ENCODE measurements at places on chromosomes 2 and 18.

GRCh38 chr2:191560411-191560980 lies 117.4 kb upstream of the NABP1 start:
- no peak for DNase-seq

DNA sequence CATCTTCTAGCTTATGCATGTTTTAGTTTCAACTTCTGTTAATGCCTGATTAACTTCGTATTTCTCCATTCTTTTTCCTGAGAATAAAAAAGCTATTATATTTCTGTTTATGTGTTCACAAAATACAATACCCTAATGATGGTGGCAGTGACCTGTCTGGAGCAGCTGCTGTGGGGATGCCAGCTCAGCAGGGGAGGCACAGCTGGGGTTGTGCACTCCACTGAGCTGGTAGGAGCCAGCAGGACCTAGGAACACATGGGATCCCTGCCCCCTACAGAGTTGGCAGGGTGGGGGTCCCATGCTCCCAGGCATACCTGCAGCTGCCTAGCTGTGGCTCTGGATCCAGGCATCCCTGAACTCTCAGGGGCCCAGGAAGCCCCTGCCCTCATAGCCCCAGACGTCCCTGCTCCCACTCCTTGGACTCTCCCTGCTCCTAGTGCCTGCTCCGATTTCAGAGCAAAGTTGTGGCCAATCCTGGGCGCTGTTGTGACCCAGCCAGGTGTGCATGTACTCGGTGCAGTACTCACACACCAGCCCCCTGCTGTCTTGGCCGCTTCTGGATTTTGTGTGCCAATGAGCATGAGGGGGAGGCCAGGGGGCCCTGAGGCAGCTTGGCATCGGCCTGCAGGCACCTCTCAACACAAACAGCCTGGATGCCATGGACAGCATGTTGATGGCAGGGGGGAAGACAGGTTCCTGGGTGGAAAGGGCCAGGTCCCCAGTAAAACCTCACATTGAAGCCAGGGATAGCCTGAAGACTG lies 546.0 kb downstream of the ZNF804A start:
- no peak for DNase-seq

DNA sequence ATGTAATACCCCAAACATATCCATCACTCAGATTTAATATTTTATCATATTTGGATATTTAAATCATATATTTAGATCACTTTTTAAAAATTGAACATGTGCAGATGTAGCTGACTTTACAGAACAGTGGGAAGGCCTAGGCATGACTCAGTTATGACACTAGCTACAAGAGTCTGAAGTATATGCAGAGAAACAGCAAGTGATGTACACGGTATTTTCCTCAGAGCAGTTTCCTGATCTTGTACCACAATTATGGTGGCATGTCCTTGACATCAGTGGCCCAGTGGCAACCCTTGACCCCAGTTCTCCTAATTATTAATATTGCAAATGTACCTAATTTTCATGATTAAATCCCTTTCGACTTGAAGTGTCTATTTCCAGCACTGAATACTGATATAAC lies 28.2 kb downstream of the CDKL4 start:
- DNase-seq, result no peak

GRCh38 chr2:239715202-239715601 lies 309.9 kb downstream of the NDUFA10 start:
- DNase-seq, result no peak

DNA sequence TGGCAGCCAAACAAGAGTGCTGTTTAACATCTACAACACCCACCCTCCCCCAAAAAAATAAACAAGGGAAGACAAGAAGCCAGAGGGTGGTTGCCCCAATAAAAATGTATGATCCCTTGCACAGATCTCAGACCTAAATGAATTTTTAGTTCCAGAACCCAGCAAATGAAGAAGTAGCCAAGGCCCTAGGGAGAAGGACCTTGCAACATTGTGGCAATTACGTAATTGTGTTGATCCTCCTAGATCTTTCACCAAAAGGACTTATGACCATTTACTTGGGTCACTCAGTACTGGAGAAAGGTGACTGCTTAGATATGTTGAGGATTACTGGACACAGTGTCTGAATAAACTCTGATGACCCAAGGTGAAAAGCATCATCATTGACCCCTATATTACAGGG lies 1393.8 kb downstream of the LRP1B start:
- DNase-seq, result no peak

DNA sequence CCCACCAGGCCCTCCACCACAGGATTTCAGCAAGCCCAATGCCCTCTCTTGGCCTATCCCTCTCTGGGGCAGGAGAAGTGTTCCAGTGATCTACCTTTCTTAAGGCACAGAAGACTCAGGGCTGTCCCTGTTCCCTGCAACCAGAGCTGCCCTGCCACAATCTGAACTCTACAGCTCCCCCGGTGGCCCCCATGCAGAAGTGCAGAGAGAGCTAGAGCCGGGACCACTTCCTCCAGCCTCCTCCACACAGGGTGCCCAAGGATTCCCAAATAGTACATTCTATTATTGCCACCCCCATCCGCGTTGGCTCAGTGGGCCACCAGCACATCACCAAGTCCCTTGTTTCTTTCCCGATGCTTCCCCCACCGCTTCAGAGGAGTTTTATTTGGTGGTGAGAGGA lies 114.8 kb upstream of the PTPRM start:
- DNase-seq, result no peak

- no peak for DNase-seq
Observed at GRCh38 chr2:48531141-48531648, 1.2 kb downstream of the STON1 start.

- DNase-seq, result no peak
Observed at GRCh38 chr2:74313497-74313896, 29.7 kb downstream of the SLC4A5 start.

- DNase-seq, result no peak
Observed at GRCh38 chr2:893311-893710, 57.3 kb upstream of the SNTG2 start.

DNA sequence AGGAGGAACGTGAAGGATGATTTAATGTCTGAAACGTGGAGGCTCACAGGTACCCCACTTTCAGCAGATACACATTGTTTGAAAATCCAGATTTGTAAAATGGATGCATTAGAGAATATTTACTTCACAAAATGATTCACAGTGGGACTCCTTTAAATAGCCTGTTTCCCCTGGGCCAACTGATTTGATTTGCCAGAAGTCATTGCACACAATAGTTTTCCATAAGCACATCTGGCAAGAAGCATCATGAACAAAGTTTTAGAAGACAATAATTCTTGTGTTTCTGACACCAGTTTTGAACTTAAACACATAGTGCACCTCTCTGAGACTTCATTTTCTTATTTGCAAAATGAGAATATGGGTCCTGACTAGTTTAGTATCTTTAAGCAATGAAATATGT lies 451.4 kb upstream of the SLC14A2 start:
- DNase-seq, result no peak

- DNase-seq, result peak; percentile 20
Observed at GRCh38 chr2:29113891-29114321, 1.3 kb upstream of the CLIP4 start.

DNA sequence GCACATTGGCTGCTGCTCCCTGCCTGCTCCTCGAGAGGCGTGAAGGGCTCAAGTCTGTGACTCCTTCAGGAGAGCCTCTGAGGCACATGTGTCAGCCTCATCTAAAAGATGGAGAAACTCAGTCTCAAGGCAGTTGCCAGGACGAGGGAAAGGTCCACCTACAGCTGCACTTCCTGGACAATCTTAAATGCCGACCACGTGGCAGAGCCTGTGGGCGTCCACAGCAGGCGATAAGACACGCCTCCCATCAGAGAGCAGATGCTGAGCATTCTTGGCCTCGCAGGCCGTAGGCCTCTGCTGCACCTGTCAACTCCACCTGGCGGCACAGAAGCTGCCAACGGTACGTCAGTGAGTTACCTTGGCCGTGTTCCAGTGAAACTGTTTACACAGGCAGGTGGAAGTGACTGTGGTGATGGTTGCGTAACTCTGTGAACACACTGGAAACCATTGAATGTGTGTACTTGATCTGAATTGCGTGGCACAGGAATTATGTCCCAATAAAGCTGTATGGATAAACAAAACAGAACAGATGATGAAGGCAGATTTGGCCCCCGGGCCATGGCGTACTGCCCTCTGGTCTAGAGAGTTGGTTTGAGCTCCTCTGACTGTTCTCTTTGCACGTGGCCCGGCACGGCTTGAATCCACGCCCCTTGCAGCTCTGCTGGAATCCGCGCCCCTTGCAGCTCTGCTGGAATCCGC lies 114.5 kb downstream of the RNF144A start:
- no peak for DNase-seq

DNA sequence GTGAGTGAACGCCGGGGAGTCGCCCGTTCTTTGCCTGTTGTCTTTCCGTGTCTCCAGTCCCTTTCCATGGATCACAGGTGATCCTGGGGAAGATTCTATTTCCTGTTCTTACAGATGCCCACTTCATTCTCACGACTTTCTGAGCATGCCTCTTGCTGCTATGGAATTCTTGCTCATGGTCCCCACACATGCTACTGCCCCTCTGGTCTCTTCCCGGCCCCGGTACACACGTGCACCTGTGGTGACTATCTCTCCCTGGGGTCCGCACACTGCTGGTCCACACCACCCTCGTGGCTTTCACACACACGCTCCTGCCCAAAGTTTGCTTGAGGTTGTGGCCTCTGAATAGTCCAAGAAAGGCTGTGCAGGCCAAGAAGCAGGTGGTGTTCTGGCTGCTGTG lies 67.9 kb upstream of the ALKAL2 start:
- no peak for DNase-seq

DNA sequence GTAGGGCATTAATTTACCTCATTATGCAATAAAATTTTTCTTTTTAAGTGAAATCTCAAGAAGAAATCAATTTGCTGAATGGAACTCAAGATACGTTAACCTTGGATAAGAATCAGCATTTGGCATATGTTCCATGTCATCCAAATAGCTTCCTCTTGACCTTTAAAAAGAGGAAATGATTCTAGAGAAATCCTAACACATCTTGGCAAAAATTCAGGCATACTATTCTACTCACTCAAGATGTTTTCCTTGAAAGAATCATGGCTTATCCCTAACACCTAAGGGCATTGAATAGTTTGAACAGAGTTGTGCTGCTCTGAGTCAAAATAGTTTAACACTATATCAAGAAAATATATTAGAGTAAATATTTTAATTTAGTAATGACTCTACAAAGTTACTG lies 678.0 kb downstream of the EPHA4 start:
- no peak for DNase-seq

DNA sequence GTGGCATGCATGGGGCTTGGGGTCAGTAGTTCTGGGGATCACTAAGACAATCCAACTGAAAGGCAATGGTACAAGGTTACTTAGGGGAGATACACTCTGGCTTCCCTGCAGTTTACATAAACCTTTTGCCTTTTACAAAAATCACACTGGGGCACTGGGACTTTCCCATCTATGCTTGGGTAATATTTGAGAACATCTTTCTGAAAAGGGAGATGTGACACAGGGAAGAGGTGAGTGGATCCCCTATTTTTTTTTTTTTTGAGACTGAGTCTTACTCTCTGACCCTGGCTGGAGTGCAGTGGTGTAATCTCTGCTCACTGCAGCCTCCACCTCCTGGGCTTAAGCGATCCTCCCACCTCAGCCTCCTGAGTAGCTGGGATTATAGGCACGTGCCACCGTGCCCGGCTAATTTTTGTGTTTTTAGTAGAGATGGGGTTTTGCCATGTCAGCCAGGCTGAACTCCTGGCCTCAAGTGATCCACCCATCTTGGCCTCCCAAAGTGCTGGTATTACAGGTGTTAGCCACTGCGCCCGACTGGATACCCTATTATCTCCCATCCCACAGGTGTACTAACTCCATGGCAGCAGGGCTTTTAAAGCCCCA lies 82.8 kb upstream of the DNMT3A start:
- no peak for DNase-seq

DNA sequence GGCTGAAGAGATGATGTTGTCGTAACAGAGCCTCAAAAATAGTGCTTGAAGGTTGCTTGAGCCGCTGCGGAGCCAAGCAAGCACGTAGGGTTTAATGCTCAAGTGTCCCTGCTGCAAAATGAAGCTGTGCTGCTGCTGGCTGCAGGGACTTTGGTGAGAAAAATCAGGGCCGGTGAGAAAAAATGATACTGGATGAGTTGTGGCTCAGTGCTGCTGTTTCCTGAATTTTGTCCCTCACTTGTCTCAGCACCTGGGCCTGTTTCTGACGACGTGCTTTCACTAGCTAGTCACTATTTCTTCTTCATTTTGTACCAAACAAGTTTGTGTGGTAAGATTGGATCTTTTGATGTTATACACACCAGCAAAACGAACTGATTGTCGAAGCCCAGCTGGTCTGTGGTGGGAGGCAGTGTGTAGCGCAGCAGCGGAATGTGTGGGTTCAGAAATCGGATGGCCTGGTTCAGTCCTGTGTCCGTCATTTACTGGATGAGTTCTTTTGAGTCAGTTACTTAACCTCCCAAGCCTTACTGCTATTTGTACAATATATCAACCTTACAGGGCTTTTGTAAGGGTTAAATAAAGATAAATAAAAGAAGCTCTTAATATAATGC lies 172.8 kb upstream of the FOSL2 start:
- no peak for DNase-seq

DNA sequence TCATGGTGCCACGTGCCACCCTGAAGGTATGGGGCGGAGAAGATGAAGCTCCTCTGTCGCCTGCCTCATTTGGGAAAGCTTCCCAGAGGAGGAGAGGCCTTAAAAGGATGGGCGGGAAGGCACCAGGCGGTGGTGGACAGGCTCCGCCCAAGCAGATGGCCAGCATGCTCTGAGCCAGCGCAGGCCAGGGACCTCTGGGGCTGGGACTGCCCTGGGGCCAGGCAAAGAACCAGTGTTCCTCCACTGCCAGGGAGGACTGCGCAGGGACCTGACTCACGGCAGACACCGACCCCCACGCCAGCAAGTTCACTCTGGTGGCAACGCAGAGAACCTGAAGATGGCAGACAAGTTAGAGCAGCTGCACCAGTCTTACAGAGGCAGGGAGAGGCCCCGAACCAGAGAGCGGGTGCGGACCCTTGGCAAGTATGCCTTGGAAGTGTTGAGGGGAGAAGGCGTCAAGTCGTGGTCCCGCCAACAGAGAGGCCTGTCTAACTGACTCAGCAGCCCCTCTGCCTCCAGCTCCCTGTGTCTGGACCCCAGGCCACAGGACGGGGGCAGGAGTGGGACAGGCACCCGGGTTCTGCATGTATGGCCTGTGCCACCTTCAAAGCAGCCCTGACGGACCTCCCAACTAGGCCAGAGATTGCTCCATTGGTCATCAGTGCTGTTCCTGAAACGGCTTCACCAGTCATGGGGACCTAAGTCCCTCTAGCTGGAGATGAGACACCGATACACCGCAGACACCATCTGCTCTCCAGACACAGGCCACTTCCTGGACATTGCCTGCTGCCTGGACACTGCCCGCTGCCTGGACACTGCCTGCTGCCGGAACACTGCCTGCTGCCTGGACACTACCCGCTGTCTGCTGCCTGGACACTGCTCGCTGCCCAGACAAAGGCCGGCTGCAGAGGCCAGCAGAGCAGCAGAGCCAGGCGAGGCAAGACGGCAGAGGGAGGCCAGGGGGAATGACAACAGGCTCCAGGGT lies 124.7 kb downstream of the HDAC4 start:
- DNase-seq, result no peak
